ENCODE measurements at places on chromosomes 1 and 21. TPM values are rescaled to one million over a fixed set of nuclear protein-coding genes. Genes with fewer than 3 reads are reported as not detected.

The AADACL4 gene
- total RNA-seq: 0.09 TPM

The ACBD3 gene
- 51.6 TPM for total RNA-seq

The RIPPLY3 gene
- total RNA-seq: not detected

The TTC24 gene
- total RNA-seq: not detected

The PIK3CD gene
- total RNA-seq: 2.6 TPM

The OR2T2 gene
- not detected for total RNA-seq

The PRELP gene
- total RNA-seq: 1.1 TPM

The ZNF593OS gene
- not detected for total RNA-seq

The RIIAD1 gene
- not detected for total RNA-seq

All from bronchial smooth muscle cell (primary cell).